Activated CD8-positive, alpha-beta memory T cell treated with anti-CD3 and anti-CD28 coated beads for 48 hours (primary cell): ENCODE measurements at places on chromosomes 7 and 10.

DNA sequence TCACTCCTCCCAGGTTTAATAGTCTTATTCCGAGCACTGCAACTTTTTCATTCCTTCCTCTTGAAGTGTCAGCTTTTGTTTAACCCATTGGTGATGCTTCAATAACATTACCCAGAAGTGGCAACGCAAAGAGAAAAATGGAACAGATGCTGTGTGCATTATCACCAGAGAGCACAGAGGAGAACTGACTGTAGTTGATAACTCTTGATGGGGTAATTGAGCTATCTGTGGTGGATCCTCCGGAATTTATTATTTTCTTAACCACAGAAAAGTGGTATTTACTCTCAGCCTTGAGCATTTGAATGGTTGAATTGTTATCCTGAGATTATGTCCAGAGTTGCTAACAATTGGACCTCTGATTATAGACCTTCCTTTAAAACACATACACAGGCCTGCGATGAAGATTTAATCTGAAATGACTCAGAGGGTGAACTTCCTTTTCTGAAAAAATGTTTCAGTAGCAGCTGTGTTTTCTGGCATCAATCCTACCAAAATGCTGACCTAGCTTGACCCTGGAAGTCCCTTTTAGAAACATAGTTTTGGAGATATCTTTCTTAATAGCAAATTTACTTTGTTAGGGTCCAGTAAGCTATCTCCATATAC is 1584.4 kb upstream of the LRRTM3 start:
- no peak for DNase-seq

- DNase-seq = no peak
These were observed 19.3 kb downstream of the IL15RA start for GRCh38 chr10:5958077-5958476.

DNA sequence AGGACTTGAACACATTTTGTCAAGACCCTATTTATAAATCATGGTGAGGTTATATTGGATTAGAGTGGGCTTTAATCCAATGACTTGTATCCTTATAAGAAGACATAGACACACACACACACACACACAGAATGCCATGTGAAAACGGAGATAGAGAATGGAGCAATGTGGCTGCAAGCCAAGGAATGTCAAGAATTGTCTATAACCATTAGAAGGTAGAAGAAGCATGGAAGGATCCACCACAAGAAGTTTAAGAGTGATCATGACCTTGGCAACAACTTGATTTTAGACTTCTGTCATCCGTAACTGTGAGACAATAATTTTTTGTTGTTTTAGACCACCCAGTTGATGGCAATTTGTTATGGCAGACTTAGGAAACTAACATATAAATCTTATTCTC is 514.2 kb downstream of the TFEC start:
- DNase-seq = no peak

DNA sequence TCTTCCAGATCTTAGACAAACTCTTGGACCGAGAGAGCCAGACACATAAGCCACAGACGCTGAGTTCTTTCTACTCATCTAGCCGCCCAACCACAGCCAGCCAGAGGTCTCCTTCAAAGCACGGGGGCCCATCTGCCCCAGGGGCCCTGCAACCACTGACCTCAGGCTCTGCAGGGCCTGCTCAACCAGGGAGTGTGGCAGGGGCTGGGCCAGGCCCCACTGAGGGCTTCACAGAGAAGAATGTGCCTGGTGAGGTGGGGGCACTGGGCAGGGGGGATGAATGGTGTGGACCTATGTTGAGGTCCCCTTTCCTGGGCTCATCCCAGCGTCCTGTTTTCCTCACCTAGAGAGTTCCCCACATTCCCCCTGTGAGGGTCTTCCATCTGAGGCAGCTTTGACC is 11.4 kb downstream of the ZSWIM8 start:
- no peak for DNase-seq
